ENCODE measurements at places on chromosomes 7 and 10.
A peak's percentile ranks its signal among the peaks of the same experiment; 100 is the strongest.

DNA sequence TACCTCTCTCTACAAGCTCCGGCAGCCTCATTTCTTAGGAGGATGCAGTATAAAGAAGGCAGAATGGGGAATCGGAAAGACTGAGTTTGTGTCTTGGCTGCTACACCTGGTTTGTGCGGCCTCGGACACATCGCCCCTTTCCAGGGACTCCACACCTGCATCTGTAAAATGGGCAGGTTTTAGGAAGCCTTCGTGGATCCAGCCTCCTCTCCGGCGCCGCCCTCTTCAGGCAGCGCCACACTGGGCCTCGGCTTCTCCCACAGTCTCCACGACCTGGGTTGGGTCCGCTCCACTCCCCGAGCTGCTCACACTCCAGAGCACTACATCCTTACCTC, 341 bp downstream of the GOT1 start:
- DNase-seq, result peak; percentile 3

GRCh38 chr7:104367926-104368325, 39.5 kb downstream of the LHFPL3 start:
- DNase-seq, result no peak

GRCh38 chr10:24570658-24571426, 152.8 kb downstream of the ARHGAP21 start:
- no peak for DNase-seq

DNA sequence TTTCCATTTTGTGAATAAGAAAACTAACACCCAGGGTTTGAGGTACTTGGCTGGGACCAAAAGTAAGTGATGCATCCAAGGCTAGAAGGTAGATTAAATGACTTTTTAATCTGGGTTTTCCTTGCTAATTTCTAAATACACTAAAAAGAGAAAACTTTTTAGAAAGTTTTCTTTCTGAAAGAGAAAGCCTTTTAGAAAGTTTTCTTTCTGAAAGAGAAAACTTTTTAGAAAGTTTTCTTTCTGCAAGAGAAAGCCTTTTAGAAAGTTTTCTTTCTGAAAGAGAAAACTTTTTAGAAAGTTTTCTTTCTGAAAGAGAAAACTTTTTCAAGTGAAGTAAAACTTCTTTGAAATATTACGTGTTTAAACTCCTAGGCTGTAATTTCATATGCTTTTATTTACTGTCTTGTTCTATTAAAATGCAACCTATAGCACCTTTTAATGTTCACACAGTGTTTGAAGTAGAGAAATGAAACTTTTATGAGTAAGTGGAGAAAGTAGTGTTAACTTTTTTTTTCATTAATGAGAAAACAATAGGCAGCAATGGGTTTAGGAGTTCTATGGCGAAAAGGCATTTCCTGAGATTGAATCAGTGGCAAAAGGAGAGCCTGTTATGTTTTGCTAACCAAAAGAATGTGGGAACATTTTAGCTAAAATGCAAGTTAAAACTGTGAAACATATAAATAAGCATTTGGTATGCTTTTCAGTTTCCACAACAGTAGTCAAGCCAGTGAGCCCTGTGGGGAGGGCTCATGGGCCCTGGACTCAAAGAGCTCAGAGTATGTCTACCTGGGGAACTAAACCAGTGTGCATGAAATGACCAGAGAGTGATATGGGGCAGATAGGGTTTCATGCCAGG, 103.7 kb downstream of the RBM20 start:
- DNase-seq, result no peak

GRCh38 chr7:74134117-74134620, 40.0 kb upstream of the EIF4H start:
- no peak for DNase-seq

- no peak for DNase-seq
Measured at GRCh38 chr7:133983685-133984419, 143.3 kb upstream of the LRGUK start.

- no peak for DNase-seq
Measured at GRCh38 chr7:117480978-117481377, 1.2 kb downstream of the CFTR start.

- DNase-seq, result no peak
Measured at GRCh38 chr7:142001163-142001874, 5.6 kb downstream of the MGAM start.

DNA sequence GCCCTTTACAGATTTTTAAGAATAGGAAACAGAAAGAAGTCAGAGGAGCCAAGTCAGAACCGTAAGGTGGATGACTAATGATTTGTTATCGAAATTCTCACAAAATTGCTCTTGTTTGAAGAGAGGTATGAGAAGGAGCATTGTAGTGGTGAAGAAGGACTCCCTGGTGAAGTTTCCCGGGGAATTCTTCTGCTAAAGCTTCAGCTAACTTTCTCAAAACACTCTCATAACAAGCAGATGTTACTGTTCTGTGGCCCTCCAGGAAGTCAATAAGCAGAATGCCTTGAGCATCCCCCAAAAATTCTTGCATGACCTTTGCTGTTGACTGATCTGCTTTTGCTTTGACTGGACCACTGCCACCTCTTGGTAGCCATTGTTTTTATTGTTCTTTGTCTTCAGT, 152.9 kb downstream of the HGF start:
- no peak for DNase-seq

DNA sequence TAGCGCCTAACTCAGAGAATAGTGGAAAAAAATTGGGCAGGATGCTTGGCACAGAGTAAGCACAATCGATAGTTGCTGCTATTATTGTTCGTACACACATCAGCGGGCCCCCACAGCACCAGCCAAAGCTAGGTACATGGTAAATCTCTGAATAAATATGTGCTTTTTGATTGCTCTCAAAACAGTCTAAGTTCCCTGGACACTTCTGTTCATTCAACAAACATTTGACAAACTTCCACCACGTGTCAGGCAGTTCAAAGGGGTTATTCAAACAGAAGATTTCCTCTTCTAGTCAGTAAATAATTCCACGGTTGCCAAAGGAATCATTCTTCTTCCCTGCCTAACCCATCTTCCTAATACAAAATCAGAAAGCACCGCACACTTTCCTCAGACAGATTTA, 150.8 kb downstream of the DGKI start:
- no peak for DNase-seq

DNA sequence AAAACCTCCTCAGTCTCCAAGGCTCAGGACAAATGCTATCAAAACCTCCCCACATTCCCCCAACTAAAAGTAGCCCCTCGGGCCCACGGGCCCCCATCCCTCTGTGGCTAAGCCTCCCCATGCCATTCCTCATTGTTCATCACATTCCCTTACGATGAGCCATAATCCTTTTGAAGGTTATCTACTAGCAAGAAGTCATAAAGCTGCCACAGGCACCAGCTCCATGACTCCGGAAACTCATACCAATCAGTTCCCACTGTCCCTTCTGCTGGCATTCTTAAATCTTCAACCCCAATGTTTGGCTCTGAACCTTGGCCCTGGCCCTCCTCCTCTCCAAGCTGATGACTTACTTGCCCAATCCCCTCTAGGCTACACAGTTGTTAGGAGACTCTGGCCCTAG, 19.4 kb upstream of the TM9SF3 start:
- no peak for DNase-seq

DNA sequence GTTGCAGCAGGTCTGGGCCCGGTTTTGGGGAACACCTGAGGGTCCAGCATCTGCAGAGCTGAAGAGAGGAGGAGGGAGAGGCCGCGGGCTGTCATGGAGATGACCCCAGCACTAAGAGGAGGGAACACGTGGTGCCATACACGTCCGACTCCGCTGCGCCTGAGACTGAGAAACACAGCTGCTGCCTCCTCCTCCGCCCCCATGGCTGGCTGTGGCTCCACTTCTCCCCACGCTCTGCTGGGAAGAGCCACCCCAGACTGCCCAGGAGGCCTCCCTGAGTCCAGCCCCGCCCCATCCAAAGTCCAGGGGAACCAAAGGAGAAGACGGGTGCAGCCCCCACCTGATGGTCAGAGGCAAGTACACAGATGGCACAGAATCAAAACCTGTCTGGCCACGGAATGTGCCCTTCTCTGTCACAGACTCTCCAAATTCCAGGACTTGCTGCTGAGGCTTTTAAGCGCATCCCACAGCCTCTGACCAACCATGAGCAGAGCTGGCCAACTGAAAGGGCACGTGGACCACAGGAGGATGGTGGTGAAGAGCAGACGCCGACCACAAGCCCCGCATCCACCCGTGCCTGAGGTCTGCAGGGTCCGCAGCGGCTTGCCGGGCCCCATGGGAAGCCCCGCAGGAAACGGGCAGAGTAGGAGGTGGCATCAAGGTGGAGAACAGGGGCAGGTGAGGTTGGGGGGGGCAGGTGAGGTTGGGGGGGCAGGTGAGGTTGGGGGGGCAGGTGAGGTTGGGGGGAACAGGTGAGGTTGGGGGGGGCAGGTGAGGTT, 24.0 kb downstream of the STK32C start:
- no peak for DNase-seq

DNA sequence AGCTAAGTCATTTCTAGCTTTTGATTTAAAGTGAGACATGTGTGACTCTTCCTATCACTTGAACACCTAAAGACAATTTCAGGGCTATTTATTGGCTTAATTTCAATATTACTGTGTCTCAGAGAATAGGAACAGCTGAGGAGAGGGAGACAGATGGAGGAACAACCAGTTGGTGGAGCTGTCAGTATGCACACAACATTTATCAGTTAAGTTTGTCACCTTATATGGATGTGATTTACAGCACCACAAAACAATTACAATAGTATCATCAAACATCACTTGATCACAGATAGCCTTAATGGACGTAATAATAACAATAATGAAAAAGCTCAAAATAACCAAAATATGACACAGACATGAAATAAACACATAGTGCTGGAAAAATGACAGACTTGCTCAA, 129.6 kb downstream of the NPSR1 start:
- no peak for DNase-seq

- no peak for DNase-seq
Measured at GRCh38 chr7:106777674-106778299, 87.3 kb upstream of the PIK3CG start.

DNA sequence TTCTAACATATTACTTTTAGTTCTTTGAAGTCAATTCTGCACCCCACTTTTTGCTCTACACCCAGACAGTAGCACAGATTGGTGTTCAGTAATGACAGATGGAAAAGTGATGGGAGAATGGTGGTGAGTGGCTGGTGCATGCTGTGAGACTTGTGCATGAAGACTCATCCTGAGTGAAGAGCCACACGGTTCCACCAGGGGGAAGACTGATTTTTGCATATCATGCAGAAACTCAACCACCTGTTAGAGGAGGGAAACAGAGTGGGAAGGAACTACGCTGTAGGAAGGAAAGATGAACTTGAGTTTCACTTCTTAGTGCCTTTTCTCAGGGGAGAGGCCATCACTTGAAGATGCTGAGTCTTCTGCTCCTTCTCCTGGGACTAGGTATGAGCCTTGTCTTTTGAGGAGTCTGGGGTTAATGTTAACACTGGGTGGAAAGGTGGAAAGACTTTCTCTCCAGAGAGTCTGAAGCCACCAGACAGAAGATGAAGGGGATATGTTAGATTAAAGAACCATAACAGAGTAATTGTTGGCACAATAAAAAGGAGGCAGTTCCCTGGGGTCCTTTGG, 9.3 kb upstream of the PRSS1 start:
- no peak for DNase-seq

DNA sequence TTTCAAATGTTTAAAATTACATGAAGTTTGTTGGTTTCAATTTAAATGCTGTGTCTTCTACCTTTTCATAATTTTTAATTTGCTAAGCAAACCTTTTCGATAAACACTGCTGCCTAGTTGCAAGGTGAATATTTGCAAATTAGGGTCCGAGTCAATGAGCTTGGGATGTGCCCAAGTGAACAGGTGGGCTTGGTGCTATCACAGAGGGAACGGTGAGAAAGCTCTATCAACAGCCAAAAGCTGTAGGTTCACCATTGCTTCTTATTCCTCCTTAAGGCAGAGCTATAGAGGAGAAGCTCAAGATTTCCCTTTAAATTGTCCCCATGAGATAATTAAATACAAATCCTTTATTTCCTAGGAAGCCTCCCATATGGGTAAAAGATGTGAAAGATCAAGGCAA, 245.3 kb upstream of the CELF2 start:
- DNase-seq, result no peak

DNA sequence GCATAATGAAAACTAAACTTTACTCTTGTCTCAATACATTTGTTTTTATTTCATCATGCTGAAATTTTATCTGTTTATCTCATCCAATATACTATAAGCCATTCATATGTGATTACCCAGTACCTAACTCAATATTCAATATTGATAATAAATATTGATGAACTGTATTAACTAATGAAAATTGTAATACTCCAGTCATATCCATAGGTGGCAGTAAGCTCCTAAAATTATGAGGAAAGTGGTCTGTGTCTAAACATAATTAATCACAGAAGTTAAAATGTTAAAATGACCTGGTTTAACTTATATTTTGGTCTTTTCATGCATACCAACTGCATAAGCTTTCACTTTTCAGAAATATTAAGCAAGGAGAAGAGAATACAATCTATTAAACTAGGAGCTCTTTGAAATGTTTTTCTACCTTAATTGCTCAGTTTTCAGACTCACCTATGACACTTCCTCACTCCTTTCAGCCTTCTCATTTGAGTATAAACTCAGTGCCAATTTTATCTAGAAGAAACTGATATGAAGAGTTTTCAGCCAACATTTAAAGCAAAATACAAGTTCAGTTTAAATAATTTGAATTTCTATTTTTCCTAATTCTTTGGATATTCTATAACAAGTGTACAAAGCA, 30.5 kb upstream of the VWDE start:
- no peak for DNase-seq

DNA sequence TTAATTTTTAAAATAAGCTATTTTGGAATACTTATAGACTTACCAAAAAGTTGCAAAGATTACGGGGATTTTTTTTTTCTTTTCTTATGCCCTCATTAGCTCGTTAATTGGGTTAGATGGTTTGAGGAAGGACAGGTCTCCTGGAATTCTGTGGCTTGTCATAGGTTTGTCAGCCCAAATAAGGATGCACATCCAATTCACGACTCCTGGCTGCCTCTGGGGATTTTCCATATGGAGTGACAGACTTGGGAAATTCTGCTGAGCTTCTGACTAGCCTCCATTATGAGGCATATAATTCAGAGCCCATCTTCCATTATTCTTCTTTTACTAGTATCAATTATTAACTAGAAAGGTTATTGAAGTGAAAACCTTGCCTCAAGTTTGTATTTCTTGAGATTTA, 102.1 kb downstream of the AUTS2 start:
- DNase-seq, result no peak

GRCh38 chr7:30934732-30935568, 23.3 kb downstream of the AQP1 start:
- no peak for DNase-seq

GRCh38 chr10:5515948-5516761, 8.6 kb upstream of the CALML3 start:
- DNase-seq, result no peak

- DNase-seq, result no peak
Measured at GRCh38 chr7:24896031-24896501, 83.9 kb downstream of the OSBPL3 start.

GRCh38 chr10:7529638-7530037, 118.8 kb upstream of the SFMBT2 start:
- no peak for DNase-seq

- DNase-seq, result no peak
Measured at GRCh38 chr7:35254496-35255442, 869 bp upstream of the TBX20 start.

DNA sequence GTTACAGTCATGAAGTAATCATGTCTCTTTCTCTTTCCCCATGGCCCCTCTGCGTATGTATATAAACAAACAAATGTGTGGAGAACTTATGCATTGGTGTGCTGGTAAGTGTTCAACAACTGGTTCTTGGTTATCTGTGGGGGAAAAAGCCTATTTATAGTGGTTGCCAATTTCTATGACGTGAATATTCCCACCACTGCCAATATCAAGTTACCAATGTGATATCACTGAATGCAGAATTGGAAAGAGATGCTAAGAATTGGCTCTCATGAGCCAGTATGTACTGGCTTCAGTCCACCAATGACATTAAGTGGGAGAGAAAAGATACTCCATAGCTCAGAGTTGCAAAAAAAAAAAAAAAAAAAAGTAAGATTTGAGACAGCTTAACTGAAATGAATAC, 399.7 kb downstream of the REEP3 start:
- no peak for DNase-seq
